Chondrocyte (in vitro differentiated cells): ENCODE measurements at places on chromosomes 16 and 17. TPM values are rescaled to one million over a fixed set of nuclear protein-coding genes. Genes with fewer than 3 reads are reported as not detected.

DNA sequence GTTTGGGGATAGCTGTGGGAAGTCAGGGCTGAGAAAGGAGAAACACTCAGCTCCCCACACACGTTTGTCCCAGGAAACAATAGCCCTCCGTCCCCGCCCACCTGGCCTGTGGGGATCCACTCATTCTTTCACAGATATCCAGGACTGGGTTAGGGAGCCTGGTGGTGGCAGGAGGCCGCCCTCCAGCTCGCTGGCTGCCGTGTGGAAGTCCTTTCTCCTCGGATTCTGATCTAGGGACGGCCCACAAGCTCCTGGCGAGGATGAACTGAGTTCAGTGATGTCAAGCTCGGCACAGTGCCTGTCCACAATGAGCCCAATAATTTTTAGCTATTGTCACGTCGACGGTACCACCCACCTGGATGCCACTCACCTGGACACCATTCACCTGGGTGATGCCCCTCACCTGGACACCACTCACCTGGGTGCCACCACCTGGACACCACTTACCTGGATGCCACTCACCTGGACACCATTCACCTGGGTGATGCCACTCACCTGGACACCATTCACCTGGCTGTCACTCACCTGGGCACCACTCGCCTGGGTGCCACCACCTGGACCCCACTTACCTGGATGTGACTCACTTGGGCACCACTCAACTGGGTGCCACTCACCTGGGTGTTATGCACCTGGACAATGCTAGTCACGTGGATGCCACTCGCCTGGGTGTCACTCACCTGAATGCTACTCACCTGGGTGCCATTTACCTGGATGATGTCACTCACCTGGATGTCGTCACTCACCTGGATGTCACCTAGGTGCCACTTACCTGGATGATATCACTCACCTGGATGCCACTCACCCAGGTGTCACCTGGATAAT is 172.5 kb upstream of the FOXF1 start:
- DNase-seq, result peak; percentile 71

DNA sequence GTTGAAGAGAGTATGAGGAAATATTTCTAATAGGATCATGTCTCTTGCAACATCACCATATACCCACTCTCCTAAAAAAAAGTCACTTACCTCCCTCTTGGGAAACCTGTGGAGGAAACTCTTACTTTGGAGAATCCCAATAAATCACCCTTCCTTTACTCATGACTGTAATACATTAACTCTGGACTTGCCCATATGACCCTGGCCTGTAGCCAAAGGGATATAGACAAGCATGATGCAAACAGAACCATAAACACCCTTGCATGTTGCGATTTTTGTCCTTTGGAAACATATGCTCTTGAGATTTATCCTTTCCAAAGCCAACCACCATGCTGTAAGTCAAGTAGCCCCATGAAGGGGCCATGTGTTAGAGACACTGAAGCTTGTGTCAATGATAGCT is 19.5 kb downstream of the CDH11 start:
- DNase-seq, result no peak

- DNase-seq, result no peak
Observed at GRCh38 chr17:59716427-59716826, 9.0 kb downstream of the VMP1 start.

DNA sequence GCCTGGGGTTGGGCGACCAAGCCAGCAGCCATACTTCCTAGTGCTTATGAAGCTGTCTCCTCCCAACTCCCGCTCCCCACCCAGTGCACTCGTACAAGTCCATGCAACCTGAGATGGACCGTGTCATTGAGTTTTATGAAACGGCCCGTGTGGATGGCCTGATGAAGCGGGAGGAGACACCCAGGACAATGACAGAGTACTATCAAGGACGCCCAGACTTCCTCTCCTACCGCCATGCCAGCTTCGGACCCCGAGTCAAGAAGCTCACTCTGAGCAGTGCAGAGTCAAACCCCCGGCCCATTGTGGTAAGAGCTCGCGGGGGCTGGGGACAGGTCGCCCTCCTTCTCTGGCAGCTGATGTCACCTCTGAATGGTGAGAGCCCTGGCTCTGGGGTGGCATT is 11.0 kb upstream of the KATNB1 start:
- DNase-seq, result peak; percentile 70

GRCh38 chr16:2663553-2664546 is 18.5 kb upstream of the KCTD5 start:
- no peak for DNase-seq

- no peak for DNase-seq
Observed at GRCh38 chr17:34095106-34095505, 160.0 kb upstream of the CCL2 start.

- no peak for DNase-seq
Observed at GRCh38 chr16:29029168-29029994, 44.5 kb downstream of the LAT start.

DNA sequence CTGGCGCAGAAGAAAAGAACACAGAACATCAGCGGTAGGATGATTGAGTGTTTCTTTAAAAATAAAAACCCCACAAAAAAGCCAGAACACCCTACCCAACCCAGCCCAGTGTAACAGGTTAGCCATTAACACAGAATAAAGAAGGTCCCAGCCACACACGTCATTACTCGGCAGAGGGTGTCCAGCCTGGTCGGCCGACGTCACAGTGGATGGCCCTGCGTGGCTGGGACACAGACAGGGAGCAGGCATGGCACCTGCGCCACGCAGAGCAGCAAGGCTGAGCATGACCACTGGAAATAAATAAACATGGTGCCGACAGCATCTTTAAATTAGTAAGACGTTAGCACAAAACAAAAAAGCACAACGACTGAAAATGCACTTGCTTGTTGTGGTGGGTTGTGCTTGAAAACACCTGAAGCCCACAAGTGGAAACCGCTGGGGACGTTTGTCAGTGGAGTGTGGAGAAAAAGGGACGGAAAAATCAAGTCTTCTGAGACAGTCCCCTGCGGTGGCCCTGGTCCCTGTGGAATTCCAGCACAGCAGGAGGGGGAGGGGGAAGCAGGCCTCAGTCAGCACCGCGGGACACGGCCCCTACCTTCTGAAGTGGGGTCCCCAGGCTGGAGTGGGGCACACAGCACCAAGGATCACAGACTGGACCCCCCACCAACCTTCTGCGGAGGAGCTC is 39.2 kb downstream of the SLC7A5 start:
- DNase-seq, result no peak

GRCh38 chr16:30095166-30096078 is 591 bp downstream of the YPEL3 start:
- DNase-seq, result no peak

GRCh38 chr17:38417210-38417951 is 10.9 kb upstream of the ARHGAP23 start:
- DNase-seq, result no peak

DNA sequence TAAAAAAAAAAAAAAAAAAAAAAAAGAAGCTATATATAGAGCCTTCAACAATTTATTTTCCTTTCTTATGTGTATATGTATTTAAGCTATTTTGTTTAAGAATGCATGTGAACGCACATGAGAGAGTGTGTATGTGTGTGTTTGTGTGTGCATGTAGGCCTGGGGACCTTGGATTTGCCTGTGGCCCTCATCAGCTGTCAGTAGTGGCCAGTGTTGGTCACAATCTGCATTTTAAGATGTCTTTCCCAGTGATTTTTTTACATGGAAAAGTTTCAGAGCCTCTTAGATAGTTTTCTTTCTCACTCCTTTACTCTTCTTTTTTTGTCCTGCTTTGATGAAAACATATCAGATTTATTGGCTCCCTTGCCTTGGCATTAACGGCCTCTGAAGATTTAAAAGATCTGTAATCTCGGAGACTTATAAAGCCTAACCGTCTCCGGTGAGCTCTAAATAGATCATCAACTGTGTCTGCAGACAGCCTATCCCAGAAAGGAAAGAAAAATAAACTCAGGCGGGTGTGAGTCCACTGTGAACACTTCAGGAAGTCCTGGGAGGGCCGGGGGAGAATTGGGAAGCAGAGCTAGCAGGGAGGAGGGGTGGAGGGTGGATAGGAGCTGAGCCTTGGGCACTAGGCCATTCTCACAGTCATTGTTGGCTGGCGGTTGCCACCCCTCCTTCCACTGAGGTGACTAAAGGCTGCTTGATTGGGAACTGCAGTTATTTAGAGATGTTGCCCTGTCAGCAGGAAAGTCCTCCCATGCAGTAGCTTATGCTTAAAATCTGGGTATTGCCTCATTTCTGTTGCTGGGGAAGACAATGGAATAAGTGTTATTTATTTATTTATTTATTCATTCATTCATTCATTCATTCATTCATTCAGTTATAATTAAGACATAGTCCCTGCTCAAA is 86.8 kb downstream of the WWP2 start:
- DNase-seq, result no peak

- no peak for DNase-seq
Observed at GRCh38 chr17:43467981-43468581, 15.7 kb upstream of the DHX8 start.

DNA sequence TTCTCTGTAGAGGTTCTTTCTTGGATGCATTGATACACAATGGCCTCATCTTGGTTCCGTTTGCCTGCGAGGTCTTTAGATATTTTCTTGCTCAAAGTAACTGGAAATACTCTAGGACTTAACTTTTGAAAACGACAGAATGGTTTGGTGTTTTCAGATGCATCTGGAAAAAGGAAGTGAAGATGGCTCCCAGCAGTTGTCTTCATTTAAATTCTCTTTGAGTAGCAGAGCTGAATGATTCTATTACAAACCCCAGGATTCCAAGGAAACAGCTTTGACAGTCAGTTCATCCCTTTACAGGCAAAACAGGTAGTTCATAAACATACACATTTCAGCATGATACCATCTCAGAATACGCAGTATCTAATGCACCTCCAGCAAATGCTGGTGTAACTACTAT is 54.8 kb downstream of the PSMD12 start:
- no peak for DNase-seq

- DNase-seq, result peak; percentile 79
Observed at GRCh38 chr16:5056352-5056751, 9.4 kb downstream of the C16orf89 start.

- no peak for DNase-seq
Observed at GRCh38 chr16:62963846-62964245, 927.6 kb upstream of the CDH8 start.

DNA sequence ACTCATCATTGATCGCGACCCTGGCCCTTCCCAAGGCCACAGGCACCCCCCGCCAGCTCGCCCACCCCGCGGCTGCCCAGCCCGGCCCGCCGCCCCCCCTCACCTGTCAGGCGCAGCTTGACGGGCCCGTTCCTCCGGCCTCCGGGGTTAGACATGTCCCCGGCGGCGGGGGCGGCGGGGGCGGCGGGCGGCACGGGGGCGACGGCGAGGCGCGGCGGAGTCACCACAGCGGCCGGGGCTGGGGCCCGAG is 456 bp downstream of the SMURF2 start:
- DNase-seq, result no peak

DNA sequence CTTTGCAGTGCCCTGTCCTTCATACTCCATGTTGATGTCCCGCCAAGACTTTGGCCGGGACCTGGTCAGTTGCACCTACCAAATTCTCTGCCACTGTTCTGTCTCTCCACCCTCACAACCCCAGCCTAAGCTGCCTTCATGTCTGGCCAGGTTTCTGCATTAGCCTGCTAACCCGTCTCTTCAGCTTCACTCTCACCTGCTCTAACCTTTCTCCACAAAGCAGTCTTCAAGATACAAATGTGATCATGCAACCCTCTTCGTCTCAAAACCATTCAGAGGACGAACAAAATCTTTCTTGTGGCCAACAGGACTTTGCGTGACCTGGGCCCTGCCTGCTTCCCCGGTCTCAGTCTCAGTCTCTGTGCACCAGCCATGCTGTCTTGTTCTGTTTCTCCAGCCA is 148.2 kb downstream of the WSCD1 start:
- no peak for DNase-seq

DNA sequence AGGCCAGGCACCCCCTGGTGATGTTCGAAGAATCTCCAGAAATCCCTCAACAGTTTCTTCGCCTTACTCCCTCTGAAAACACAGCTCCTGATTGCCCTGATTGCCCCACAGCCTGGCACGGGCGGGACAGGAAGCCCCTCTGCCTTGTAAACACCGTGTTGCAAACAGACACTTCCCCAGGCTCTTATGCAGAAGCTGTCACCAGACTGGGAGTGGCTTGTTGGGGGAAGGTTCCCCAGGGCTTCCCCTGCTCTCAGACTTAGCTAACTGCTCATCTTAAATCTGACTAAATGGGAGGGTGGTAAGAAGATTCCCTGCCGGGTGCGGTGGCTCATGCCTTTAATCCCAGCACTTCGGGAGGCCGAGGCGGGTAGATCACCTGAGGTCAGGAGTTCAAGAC is 11.2 kb downstream of the PIK3R5 start:
- no peak for DNase-seq

- no peak for DNase-seq
Observed at GRCh38 chr17:31074772-31075555, 19.8 kb upstream of the NF1 start.

GRCh38 chr17:13558588-13558987 is 43.1 kb downstream of the HS3ST3A1 start:
- no peak for DNase-seq

DNA sequence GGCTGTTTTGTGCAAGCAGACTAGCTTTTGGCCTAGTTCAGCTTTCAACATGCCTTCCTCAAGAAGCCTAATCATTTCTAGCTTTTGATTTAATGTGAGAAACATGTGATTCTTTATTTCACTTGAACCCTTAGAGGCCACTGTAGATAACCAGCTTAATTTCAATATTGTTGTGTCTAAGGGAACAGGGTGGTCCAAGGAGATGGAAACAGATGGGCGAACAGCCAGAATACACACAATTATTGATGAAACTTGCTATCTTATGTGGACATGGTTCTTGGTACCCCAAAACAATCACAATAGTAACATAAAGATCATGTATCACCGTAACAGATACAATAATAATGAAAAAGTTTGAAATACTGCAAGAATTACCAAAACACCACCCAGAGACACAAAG is 4.8 kb downstream of the NPRL3 start:
- no peak for DNase-seq

DNA sequence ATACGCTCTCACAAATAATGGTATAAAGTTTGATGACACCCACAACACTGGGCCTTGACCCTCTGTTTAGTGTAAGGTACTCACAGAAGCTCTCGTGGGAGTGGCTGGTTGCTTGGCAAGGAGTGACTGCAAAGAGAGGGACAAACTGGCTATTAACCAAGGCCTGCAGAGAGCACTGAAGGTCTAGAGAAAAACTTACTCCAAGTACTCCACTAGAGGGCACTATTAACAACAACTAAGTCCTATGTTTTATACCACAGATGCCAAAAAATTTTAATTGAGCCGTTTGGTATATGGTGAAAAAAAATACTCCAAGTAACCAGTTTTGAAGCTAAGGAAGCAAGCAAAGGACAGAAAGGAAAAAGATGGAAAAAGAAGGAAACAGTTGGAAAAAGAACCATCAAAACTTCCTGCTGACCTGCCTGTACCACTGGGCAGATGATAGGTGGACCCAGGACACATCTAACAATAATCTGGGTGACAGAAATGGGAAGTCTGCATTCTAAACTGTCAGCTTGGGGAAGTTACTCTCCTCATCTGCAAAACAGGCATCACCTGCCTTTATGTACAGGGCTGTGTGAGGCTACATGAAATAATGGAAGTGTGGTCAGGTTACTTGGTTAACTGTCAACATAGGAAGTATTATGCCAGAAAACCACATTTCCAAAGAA is 23.2 kb downstream of the DYNC1LI2 start:
- no peak for DNase-seq

GRCh38 chr16:85430523-85431421 is 182.3 kb upstream of the GSE1 start:
- peak; percentile 75 for DNase-seq

GRCh38 chr17:46143827-46144236 is 49.4 kb downstream of the KANSL1 start:
- no peak for DNase-seq

The SLC9A5 gene
- 3.0 to 5.6 TPM (median 3.4 TPM) in 3 replicates for total RNA-seq

The GPR139 gene
- not detected in 3 replicates for total RNA-seq

The SLC22A31 gene
- 0.40 to 0.94 TPM in 2 of 3 replicates, not detected in the other for total RNA-seq

The NHLRC4 gene
- not detected in 3 replicates for total RNA-seq

The CHST4 gene
- total RNA-seq, result not detected in 3 replicates

The TEFM gene
- 10.8 to 17.8 TPM (median 10.9 TPM) in 3 replicates for total RNA-seq

The RPL38 gene
- 539 to 625 TPM (median 549 TPM) in 3 replicates for total RNA-seq

The TPSD1 gene
- not detected in 3 replicates for total RNA-seq
